NCI-H510A (cell line): ENCODE measurements at places on chromosomes 4 and X.

DNA sequence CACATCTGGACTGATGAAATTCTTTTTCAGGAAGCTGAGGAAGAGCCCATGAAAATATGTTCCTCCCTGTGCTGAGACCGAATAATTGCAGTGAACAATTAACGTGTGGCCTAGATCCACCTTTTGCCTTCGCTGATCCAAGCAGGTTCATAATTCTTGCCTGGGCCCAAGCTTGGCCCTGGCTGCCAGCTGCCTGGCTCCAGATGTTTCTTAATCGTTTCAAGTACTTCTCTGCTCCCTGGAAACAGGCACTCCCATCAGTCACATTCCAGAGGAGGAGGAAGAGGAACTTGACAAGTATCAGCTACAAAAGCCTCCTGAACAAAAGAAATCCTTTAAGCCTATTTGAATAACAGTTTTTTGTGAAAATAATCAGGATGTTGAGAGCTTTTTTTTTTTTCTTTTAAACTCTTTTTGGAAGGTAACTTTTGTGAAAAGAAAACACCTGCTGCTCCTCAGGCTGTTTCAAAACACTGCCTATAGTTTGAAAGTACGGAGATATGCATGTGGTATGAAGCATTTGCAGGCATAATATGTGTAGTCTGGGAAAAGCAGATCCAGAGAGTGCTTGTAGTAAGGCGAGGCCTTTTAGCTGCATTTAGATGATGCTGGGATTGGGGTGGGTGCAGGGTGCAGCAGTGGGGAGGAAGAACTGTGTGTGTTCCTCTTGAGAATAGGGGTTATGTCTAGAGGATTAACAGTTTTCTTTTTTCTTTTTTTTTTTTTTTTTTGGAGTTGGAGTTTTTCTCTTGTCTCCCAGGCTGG is 154.4 kb downstream of the PTTG2 start:
- DNase-seq = no peak

GRCh38 chr4:137432446-137433311 is 99.6 kb downstream of the PCDH18 start:
- no peak for DNase-seq

GRCh38 chr4:16814361-16814760 is 84.1 kb downstream of the LDB2 start:
- no peak for DNase-seq

DNA sequence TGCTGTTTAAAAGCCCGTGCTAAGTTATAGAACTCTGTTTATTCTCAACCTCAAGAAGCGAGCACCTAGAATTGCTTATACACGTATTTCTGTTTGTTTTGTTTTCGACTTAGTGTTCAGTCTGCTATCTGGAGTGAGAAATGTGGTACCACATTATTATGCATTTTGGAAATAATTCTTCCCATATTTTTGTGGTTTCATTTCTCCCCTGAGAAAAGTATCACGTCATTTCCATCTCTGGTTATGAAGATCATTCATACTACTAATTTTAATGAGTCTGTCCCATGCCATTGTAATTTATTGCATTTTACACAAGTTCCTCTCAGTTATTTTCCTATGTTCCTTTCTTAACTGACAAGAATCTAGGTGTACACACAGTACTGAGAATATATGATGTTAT is 186.0 kb downstream of the DCHS2 start:
- no peak for DNase-seq

GRCh38 chr4:17098996-17099395 is 200.6 kb upstream of the LDB2 start:
- DNase-seq = no peak

- DNase-seq = no peak
These were observed 62.9 kb upstream of the FRAS1 start for GRCh38 chr4:77994194-77994721.

DNA sequence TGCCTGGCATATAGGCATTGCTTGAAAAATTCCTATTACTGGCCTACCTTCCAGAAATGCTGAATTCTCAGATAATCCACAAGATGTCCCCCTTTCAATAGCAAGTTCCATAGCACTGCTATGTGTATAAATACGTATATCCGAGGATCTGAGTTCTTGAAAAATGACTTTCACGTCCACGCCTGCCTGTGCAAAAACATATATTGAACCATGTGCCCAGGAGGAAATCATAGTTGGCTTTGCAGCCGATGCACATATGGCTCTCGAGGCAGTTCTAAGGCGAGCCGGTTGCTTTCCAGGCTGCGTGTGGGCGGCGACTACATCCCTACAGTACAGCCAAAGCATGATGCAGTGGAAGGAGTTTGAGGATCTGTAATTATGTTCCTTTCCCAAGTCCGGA is 55.4 kb upstream of the ESX1 start:
- DNase-seq = no peak

GRCh38 chrX:10054396-10054795 is 87.2 kb downstream of the CLDN34 start:
- DNase-seq = no peak

GRCh38 chr4:23388699-23389395 is 501.0 kb downstream of the PPARGC1A start:
- DNase-seq = no peak

- no peak for DNase-seq
These were observed 14.3 kb upstream of the FAM241A start for GRCh38 chr4:112130906-112131305.

GRCh38 chr4:158397781-158398180 is 123.9 kb upstream of the RXFP1 start:
- DNase-seq = no peak

DNA sequence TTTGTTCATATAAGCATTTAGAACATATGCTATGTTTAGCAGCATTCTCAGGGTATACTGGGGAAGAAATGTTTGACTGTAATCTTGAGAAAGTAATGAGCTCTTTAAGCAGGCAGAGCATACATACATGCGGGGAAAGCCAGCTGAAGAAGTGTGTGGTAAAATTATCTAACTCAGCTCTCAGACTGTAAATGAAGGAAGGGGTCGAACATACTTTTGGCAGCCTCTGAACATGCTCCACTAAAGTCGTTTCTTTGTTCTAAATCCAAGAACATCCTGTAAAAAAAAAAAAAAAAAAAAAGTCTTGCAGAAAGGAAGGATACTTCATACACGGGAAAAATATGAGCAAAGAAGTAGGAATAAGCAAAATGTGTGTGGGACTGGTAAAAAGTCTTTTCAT is 224.8 kb downstream of the GRID2 start:
- DNase-seq = no peak

GRCh38 chrX:131802836-131803626 is 220.1 kb upstream of the STK26 start:
- no peak for DNase-seq

DNA sequence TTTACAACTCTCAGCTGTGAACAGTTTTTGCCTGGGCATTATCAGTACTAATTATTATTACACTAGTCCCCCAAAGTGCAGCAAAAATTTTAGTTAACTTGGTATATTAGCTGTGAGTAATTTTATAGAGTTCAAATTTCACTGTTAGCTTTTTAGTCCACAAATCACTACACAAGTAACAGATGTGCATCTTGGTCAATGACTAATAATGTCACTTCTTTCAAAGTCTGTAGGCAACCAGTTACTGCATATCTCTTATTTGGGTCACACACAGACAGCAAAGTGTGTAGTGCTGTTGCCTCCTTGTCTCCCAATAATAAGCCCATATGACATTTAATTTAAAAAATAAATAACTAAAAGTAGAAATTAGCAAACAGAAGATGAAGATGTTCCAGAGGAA is 159.9 kb downstream of the SCFD2 start:
- DNase-seq = no peak

- no peak for DNase-seq
These were observed 980.9 kb upstream of the DIAPH2 start for GRCh38 chrX:95703696-95704095.

- no peak for DNase-seq
These were observed 906.9 kb upstream of the INTU start for GRCh38 chr4:126725906-126726305.

GRCh38 chr4:123783921-123784320 is 387.3 kb downstream of the SPRY1 start:
- no peak for DNase-seq

DNA sequence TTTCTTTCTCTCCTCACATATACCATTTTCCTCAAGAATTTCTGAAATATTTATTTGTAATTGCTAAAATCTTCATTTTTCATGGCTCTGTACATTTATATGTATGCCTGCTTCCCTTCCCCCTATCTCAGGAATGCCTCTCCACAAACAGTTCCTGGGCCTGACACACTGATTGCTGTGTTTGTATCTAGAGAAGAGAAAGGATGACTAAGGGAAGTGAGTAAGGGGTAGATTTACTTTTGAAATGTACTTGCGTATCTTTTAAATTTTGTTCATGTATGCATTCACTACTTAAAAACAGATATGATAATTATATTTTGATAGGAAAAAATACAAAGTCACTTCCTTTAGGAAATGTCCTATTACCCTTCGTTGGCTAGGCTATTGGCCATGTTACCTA is 790.8 kb downstream of the PCDH18 start:
- DNase-seq = no peak

GRCh38 chrX:43505769-43506168 is 150.3 kb upstream of the MAOA start:
- peak; percentile 30 for DNase-seq

- no peak for DNase-seq
These were observed 630.2 kb upstream of the NR3C2 start for GRCh38 chr4:149072384-149072783.

DNA sequence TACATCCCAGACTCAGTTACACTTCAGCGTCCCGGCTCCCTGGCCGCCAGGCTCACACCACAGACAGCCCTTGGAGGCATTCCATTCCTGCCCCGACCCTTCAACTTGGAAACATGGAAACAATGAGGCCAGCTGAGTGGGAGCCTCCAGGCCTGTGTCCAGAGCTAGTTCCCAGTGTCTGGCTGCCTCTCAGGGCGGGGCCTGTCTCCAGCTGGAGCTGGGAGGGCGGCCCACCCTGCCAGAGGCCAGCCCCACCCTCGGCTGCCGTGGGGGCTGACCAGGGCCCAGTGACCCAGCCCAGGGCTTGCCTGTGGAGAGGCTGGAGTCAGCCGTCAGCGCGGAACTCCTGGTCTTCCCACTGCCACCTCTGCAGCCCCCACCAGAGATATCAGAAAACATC is 37.4 kb upstream of the SPON2 start:
- DNase-seq = no peak

GRCh38 chrX:17801431-17801830 is 59.7 kb downstream of the RAI2 start:
- DNase-seq = no peak

GRCh38 chr4:173943547-173943946 is 339.9 kb downstream of the FBXO8 start:
- DNase-seq = no peak

DNA sequence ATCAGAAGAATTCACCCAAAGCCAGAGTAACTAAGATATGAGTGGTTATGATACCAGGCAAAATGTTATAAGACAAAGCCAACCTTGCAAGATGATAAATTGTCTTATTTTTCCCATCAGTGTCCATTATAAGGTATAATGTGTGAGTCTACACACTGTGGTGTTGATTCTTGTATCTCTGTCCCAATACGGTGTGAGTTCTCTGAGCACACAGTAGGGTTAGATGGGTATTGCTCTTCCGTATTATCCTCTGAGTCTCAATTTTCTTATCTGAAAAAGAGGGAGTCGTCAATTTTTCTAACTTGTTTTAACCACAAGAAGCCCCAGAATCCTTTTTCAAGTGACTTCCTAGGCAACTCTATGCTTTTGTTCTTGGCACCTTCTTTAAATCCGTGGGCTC is 69.9 kb downstream of the HMGB2 start:
- DNase-seq = no peak

DNA sequence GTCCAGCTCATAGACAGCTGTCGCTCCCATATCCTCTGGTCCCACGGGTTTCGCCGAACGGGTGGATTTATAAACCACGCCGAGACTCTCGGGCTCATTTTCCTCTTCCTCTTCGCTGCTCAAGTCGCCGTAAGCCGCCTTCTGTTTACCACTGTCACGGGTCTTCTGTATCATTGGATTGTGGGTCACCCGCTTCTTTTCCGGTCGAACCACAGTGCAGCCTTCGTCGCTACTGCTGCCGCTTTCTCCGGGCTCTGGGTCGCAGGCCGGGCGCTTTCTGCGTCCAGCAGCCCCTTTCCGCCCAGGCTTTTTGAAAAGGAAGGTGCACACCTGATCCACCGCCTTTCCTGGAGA is 311 bp downstream of the RNF113A start:
- peak; percentile 36 for DNase-seq

DNA sequence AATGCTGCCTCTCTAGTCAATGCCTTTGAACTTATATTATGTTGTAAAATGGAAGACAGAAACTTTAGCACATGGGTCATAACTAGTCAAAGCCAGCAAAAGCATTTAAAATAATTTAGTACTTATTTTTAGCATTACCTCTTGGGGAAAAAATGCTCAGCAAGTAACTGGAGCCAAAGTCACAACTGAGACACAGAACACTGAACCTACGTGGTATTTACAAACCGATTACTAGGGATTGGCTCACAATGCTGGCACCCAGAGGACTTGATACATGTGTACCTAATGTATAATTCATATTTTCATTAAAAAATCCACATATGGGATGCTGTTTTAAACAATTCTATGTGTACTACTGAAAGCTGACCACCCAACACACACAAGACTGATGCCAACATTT is 38.4 kb downstream of the PHKA2 start:
- no peak for DNase-seq

DNA sequence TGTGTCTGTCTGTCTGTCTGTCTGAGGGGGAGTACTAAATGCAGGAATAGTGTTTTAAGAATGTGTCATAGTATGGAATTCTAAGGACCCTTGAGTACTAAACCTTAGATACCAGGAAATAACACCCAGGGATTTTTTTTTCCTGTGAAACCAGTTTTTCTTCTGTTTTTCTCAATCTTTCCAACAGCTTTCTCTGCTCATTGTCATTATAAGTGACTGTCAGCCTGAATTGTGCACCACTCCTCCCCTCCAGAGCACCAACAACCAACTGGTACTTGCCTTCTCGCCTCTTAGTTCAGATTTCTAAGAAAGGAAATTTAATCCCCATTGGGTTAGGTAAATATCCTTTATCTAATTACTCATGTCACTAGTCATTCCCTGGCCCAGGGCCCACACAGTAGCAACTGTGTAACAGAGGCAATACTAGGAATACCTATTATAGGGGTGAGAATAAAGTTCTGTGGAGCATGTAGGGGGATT is 320.6 kb downstream of the ADGRL3 start:
- no peak for DNase-seq

- peak; percentile 0 for DNase-seq
These were observed 351.6 kb downstream of the NLGN4X start for GRCh38 chrX:5876984-5877596.

DNA sequence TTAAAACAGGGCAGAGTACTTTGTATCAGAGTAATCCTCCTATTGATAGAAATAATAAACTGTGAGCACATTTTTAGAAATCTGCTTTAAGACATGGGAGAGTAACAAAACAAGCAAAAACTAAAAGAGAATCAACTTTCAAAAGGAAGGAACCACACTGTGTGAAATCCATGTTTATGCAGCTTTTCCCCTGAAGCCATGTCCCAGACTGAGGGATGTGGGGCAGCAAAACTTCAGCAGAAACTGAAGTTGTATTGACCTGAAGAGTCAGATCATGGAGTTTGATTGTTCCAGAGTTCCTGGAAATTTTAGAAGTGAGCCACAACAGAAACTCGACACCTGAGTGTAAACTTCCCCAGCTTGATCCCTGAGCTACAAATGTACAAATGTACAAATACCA is 53.2 kb downstream of the COMMD8 start:
- no peak for DNase-seq
